Germinal center (tissue), 1 donor: ENCODE measurements at places on chromosomes 3 and 15.

DNA sequence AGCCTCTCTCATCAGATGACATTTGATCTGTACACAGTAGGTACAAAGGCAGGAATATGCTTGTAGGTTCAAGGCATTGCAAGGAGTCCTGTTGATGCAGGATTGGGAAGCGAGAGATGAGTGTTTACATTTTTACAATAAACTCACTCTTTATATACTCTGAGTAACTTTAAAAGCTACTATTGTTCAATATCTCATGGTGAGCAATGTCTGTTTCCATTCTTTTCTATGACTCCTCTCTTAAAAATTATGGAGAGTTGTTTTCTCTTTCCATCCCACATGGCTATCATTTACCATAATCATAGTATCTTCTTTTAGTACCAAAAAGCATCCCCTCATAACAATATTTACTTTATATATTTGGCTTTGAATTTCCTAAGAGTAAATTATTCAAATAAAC, 314.0 kb upstream of the CDIN1 start:
- no peak for DNase-seq

DNA sequence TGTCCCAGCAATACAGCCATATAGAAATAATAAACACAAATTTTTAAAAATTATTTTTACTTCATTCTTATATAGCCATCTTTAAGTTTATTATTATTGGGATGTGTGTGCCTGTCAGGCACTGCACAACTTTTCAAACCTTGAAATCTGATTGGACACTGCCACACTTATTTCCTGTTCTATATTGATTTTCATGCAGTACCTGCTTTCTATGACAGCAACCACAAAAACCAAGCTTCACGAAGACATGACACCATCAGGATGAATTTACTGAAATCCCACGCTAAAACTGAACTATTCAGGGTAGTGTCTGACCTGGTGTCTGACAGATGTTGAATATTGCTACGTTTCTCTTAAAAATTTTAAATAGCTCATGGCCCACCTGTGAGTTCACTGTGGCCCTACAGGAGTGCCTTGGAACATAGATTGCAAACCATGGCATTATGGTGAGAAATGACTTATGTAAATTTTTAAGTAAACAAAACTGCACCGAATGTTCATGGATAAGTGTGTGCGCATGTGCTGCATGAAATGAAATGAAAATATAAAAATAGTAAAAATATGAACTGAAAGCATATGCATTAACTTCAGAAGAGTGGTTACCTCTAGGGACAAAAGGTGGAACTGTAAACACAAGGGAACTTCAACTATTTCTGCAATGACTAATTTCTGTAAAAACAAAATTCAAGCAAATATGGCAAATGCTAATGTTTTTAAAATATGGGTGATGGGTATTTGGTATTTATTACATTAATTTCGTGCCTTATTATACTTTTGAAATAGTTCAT, 152.3 kb downstream of the ZBTB20 start:
- DNase-seq = no peak

DNA sequence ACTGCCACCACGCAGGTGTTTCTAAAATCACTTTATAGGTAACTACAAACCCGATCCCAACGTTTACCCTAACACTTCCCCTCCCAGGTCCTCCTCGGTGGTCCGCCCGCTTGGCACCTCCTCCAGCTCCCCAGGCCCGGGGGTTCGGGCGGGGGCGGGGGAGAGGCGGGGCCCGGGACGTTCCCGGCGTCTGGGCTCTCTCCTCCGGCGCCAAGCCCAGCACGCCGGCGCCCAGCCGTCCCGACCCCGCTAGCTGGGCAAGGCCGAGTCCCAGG, 562 bp downstream of the CGGBP1 start:
- no peak for DNase-seq

DNA sequence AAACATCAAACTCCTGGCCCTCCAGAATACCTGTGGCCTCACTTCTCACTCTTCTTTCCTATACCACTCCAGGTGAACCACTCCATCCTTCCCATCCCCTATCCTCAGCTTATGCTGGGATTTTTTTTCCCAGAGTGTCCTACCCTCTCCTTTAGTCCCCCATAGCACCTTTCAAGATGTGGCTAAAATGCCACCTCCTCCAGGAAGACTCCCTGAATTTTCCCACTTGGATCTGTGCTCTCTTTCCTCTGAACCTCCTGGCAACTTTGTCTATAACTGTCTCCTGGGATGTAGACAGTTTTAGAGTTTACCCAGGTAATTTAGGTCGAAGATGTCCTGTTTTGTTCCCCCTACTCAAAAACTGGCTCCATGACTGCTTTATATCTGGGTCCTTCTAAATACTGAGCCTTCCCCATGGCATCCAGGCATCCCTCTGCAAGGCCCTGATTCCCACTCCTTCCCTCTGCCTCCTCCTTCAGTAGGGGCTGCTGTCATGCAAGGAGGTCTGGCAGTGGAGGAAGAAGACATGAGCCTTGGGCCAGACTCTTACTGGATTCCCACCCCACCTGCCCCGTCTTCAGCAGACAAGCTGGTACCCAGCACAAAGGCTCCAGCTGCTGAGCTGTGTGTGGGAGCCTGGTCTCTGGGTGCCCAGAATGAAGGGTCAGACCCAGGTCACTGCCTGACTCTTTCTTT, 161.5 kb downstream of the SMAD6 start:
- no peak for DNase-seq

DNA sequence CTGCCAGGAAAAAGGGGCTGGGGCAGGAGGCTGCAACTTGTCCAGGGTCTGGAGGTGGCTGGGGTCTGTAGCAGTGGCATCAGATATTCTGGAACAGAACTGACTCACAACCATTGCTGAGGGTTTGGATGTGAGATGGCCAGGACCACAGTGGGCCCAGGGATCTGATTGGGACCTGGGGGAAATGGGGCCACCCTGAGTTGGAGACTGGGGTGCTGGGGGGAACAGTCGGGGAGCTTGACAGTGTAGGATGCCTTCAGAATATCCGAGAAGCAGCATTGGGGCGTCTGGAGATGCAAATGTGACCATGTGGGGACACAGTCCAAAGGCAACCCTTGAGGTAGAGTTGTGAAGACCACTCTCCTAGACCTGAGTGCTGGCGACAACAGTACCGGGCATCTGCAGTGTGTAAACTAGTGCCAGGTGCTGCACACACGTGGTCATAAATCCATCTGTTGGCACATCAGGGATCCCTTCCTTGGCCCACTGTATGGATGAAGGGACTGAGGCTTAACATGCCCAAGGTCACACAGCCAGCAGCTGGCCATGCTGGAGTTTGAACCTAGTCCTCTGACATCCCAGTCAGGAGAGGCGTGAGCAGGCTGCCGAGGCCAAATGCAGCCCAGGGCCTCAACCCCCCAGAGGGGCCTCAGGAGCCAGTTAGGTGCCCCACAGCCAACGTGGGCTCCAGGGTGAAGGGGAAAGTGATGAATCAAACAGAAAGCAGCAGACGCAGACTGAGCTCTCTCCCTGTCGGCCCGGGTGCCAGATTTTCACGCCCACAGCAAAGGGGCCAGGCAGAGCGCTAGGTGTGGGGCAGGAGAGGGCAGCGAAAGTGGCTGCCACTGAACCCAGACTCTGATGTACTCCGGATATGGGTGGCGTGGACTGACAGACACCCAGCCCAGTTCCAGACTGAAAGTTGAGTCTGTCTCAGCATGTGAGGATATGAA, 18.8 kb downstream of the HEMK1 start:
- DNase-seq = no peak

GRCh38 chr3:48739955-48740823, 23.2 kb upstream of the IP6K2 start:
- DNase-seq = peak; percentile 85

- peak; percentile 44 for DNase-seq
These were observed 285.1 kb downstream of the LPP start for GRCh38 chr3:188439080-188439479.

DNA sequence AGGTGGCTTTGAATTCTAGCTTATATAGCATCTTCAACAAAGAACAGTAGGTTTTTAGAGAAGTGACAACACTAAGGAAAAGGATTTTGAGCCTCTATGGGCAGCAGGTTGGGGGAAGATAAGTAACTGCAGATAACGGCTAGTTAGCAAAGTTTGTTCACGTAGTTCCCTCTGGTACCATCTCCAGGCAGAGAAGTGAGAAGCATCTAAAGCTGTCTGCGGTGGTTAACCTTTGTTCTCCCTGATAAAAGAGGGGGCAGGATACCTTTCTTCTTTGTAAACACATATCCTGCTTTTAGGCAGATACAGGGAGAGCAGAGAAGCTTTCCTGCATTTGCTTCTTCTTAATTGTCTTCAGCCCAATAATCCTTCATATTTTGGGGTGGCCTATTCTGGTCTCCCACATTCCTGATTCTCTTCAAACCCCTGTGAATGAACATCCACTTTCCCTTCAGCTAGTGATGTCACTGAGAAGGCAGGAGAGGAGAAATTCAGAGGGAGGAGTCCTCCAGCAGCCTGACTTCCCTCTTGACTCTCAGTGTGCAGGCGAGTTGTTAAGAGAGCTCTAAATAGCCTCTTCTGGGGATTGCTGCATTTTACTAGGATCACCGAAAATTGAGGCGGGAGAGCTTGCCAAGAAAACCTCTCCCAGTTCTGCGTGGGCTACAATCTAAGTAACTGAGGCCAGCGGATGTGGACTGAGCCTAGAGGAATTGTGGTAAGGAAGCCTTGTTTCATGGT, 393.7 kb upstream of the C2CD4B start:
- DNase-seq = no peak

DNA sequence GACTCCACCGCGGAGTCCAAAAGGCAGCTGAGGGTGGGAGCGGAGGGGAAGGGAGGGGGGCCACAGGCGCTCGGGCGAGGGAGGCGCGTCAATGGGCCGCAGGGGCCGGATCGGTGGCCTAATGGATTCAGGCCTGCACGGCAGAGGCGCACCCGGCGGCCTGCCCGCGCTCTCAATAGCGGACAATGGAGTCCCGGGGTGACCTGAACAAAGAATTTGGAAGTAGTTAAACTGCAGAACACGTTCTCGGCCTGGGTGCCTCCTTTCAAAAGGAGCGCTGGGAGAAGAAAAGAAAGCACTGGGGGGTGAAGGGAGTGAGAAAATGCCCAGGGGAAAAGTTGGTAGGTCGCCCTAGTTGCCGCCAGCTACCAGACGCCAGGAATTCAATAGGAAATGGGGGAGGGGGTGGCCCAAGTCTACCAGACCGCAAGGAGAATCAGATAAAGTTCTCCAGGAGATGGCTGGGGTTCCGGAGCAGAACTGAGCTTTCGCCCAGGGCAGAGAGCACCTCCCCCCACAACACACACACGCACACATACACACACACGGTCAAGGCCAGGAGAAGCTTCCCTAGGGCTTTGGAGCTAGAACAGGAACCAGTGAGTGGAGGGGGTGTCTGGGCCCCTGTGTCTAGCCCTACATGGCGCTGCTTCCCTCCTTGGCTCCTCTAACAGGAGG, 25.8 kb upstream of the POLG start:
- no peak for DNase-seq

DNA sequence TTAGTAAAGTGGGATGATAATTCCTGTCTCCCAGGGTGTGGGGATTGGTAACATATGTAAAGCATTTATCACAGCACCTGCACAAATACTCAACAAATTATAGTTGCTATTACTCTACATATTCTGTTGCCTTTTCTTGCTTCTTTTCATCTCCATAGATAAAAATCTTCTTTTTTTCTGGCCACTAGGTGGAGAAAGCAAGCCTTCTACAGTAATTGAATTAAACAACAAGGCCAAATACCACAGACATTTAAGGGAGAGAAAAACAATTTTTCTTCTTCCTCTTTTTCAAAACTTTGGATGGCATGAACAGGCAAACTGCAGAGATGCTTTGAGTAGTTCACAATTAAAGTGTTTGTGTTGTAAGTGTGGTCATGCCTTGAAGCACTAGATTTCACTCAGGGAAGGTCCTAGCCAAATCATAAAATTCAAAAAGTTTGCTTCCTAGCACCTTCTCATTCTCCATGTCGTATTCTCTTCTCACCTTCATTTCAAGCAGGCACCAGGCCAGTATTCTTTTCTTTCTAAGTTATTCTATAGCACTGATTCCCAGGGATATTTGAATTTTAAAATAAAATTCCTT, 493.4 kb upstream of the TGFBR2 start:
- DNase-seq = no peak

- no peak for DNase-seq
These were observed 220.0 kb downstream of the MEIS2 start for GRCh38 chr15:36880224-36880912.

- DNase-seq = no peak
These were observed 21.8 kb downstream of the MYH15 start for GRCh38 chr3:108488631-108489030.

DNA sequence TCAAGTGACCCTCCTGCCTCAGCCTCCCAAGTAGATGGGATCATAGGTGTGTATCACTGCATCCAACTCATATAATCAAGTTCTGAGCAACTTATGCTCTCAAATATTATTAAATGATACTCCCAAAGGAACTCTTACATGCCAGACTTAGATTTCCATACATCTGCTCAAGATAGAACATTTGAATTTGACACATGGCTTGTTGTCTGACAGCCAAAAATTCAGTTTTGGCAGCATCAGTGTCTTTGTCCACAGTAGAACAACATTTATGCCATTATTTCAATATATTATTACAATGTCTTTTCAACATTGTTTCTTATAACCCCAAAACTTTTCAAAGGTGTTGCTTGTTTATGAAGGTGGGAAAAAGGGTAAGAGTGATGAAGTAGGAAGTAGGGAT, 116.2 kb downstream of the SUCNR1 start:
- DNase-seq = no peak

DNA sequence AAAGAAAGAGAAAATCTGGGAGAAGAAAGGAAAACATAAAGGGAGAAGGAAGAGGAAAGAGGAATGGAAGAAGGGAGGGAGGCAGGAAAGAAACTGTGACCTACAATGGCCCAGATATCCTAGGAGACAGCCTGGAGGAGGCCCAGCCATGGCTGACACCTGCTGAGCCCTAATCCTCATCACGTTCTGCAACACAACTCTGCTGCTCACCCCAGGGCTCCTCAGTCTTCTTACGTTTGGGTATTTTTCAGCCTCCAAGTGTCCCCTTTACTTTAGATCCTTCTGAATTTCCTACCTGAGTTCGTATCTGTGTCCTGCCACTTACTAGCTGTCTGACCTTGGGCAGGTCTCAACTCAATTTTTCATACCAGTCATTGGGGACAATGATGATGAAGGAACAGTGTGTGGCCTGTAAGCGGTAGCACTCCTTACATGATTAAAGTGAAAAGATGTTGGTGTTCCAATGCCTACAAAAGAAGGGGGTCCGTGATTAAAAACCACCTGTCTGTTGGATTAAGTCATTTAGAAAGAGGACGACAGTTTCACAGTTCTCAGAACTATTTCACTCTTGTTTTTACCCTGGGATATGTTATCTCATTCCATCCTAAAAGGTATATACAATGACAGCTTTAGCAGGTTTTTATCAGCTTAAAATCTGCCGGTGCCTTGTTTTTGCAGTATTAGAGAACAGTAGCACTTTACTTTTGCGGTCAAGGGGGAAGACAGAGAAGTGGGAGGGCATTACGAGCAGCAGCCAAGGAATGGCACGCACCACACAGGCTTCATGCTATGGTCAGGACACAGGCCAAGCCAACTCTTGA, 47.4 kb downstream of the CCR4 start:
- no peak for DNase-seq

DNA sequence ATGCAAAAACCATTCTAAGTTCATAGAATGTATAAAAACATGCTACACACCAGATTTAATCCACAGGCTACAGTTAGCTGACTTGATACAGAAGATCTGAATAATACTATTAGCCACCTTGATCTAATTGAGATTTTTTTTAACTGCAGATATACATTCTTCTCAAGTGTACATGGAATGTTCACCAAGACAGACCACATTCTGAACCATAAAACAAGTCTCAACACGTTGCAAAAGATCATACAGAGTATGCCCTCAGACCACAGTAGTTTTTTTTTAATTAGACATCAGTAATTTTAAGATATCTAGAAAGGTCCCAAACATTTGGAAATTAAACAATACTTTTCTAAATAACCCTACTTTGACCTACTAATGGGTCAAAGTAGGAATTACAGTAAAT, 83.3 kb downstream of the FGF7 start:
- DNase-seq = no peak
